Stimulated activated CD4-positive, alpha-beta T cell treated with anti-CD3 and anti-CD28 coated beads, TNF-alpha, amount 100 ng/mL, for 1 hour (primary cell): ENCODE measurements at places on chromosomes 5 and 9.

- no peak for DNase-seq
Measured at GRCh38 chr5:168372356-168372946, 81.0 kb downstream of the WWC1 start.

GRCh38 chr5:54470677-54471076 lies 15.2 kb downstream of the HSPB3 start:
- DNase-seq: no peak

DNA sequence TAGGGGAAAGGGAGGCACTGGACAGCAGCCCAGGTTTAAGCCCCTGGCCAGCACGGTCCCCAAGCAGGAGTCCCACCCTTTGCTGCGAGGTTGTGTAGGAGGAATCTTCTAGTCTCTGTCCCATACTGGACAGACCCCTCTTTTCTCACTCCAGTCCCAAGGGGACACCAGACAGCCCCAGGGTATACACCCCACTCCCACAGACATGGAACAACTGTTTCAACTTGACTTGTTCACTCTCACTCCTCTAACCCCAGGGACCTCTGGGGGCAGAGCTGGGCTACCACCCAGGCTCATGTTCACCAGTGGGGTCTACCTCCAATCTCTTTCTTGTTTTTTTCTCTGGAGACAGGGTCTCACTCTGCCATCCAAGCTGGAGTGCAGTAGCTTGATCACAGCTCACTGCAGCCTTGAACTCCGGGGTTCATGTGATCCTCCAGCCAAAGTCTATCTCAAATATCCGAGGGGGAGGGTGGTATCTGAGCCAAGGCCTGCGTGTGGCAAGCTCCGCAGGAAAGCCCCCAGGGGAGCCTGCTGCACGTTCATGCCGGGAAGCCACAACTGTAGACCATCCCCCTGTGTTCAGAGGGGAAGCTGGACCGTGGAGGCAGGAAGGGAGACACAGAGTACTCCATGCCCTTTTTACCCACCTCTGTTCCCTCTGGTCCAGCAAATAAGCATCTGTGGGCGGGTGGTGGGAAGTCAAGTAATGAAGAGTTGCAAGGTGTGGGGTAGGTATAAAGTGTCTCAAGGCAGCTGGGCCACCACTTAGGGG lies 1.8 kb downstream of the PTGES2 start:
- no peak for DNase-seq

DNA sequence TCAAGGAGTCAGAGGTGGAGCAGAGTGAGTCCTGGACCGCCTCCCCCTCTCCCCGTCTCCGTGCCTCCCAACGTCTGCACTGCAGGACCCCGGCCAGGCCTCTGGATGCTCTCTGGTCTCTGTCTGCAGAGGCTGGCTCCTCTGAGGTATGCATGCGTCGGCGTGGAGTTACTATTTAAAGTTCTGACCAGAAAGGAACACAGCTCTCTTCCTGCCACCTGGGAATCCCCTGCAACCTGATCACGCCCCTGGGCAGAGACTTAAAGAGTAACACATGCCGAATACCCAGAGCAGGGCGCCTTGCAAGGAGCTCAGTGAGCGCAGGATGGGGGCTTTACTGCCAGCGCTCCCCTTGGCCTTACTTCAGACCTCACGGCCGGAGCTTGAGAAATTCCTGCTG lies 16.0 kb downstream of the ANXA6 start:
- DNase-seq: peak; percentile 31

- DNase-seq: no peak
Measured at GRCh38 chr5:140220698-140221064, 45.7 kb downstream of the CYSTM1 start.

DNA sequence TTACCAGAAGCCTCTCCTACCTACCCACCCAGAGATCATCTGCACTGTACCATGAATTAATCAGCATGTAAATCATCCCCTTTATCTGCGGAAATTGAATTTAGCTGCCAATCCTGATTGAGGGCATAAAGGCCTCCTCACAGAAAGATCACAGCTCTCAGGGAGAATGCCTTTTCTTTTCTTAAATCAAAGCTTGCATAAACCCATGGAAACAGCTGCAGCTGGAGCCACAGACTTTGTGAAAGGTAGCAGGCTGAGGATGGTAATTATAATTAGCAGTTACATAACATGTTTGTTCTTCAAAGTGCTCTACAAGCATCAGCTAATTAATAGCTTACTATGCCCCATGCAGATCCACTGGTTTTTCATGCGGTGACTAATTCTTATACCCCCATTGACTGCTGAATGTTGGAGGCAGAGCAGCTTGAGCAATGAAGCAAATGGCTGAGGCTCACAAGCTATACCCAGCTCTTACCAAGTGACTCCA lies 54.6 kb downstream of the SUSD1 start:
- no peak for DNase-seq

DNA sequence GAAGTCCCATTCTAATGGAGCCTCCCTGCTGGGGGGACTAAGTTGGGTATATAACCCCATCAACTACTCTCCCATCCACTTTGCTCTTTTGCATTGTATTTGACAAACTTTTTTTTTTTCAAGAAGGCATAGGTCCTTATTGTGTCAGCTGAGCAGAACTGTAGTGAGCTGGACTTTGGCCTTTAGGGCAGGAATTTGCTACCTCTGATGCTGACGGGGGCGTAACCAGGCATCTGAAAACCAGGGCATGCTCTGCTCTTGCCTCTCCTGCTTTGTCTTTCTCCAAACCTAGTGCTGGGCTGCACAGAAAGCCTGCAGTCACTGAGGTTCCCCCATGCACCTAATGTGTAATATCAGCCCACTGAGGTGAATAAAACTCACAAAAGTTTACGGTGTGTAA lies 49.0 kb downstream of the MSX2 start:
- DNase-seq: no peak

DNA sequence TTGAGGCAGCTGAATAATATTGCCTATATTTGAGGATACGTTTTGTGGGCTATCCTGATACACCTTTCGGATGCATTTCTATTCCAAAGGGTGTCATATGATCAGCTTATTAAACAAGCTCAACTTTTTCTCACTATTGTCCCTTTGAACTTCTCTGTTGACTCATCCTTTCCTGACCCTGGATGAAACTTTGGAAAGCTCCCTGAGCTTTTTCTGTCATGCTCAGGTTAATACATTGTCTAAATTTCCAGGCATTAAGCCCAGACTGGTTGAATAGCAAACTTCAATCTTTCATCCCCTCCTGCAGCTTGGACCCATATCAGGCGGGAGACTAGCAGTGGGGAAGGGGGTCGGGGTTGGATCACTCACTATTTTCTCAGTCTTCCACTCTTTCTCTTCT lies 104.9 kb upstream of the PTPN3 start:
- DNase-seq: no peak

- no peak for DNase-seq
Measured at GRCh38 chr5:81132381-81132780, 100.7 kb upstream of the CKMT2 start.

DNA sequence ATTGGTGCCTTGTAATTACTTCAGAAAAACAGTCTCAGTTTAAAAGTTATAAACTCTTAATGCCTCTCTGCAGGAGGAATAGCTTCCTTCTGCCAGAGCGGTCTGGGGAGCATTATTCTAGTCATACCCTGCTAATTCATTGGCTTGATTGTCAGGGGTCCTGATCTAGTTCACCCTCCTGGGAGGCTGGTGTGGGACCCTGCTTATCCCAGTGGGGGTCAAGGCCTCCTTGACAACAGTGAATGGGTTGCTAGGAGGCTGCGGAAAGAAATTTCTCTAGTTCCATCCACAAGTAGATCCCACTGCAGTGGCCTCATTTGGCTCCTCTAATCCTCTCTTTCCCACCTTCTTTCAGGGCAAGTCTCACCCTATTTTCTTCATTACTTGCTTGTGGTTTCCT lies 105.7 kb downstream of the TMC1 start:
- DNase-seq: no peak

DNA sequence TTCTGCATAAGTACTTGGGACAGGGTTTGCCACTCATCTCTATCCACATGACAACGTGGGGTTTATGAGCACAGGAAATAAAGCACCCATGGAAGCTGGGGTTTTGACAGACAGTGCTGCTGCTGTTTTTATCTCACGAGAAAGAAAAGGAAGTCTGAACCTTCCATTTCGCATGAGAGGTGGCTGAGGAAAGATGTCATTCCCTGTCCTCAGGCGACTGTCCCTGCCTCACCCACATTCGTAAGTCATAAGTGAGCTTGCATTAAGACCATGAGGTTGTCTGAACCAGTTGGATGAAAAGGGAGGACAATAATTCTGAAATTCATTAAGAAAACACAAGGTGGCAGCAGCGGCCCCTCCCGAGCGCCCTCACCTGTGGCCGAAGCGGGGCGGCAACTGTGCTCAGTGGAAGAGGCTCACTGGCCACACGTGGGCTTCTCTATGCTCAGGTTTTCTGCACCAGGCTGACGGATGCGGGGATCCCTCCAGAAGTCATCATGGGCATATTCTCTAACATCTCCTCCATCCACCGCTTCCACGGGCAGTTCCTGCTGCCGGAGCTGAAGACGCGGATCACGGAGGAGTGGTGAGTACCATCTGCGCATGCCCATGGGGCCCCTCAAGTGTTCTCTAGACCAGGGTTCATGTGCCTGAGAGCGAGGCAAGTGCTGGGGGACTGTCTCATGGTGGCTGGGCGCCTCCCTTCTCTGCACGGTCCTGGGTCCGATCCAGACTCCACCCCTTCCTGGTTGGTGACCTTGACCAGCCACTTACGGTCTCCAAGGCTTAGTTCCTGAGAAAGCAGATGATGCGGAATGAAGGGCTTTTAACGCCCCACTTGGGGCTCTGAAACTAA lies 54.7 kb upstream of the SUSD3 start:
- peak; percentile 47 for DNase-seq

DNA sequence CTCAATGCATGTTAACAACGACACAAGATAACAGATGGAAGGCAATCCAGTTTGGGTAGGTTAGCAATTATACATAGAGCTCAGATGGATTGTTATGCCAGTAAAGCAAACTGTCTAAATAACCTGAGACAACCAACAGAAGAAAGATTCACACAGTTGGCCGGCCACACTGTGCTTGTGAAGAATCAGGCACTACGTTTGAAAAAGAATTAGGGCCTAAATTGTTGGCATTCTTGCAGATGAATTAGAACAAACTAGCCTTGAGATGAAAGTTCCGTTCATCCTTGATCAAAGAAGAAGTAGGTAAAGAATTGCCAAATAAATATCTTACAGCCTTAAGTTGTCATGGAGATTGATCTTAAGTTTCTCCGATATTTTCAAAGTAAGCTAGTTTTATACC lies 210.6 kb downstream of the CDH18 start:
- no peak for DNase-seq

GRCh38 chr5:56357426-56357825 lies 124.3 kb upstream of the ANKRD55 start:
- no peak for DNase-seq

- no peak for DNase-seq
Measured at GRCh38 chr5:73654171-73654811, 28.3 kb downstream of the ARHGEF28 start.

DNA sequence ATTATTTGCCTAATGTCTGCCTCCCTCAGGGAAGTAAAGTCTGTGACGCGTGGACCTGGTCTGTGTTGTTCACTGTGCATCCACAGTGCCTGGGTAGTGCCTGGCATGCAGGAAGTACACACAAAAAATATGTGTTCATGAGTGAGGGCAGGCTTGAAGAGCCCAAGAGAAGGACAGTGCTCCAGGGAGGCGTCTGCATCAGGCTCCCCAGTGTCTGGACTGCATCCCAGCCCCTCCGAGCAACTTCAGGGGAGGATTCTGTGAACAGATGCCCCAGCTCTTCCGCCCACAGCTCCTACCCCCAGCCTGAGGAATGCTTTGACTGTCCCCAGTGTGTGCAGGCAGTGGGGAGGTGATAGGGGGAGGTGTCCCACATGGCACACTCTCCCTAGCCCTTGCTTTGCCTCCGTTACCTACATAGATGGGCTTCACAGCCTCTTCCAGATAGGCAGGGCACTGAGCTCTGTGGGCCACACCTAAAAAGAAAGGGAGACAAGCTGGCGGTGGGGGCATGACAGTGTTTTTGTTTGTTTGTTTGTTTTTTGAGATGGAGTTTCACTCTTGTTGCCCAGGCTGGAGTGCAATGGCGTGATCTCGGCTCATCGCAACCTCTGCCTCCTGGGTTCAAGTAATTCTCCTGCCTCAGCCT lies 25.4 kb downstream of the IRF1 start:
- DNase-seq: no peak

DNA sequence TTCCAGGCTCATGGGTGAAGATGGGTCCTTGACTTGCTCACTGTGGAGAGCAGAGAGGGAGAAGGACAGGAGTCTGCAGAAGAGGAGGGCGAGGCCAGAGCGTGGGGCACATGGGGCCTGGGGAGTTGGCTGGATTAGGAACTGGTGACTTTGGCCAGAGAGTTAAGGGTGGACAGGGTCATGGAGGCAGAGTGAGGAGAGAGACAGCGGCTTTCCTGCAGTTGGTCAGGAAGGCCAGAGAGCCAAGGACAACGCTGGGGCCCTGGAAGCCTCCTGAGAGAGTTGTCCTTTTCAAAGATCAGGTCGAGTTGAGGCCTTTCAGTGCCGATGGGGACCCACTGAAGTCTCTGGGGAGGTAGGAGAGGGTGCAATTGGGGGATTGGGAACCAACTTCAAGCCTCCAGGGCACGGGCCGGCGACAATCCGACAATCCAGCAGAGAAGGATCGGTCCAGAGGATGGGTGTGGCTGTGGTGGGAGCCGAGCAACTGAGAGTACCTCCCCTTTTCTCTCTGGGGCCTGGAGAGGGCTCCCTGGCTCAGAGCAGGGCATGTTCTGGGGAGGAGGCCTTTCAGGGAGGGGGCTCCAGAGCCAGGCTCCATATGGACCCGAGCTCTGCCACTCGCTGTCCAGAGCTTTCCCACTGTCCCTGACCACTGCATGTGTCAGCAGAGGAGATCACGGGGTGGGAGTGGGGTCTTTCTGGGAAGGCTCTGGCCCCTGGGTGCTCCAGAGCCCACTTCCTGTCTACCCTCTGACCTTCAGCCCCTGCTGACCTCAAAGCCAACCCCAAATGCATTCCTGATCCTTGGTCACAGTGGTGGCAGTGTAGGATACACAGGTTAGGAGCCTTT lies 7.5 kb upstream of the PHYHD1 start:
- DNase-seq: no peak

DNA sequence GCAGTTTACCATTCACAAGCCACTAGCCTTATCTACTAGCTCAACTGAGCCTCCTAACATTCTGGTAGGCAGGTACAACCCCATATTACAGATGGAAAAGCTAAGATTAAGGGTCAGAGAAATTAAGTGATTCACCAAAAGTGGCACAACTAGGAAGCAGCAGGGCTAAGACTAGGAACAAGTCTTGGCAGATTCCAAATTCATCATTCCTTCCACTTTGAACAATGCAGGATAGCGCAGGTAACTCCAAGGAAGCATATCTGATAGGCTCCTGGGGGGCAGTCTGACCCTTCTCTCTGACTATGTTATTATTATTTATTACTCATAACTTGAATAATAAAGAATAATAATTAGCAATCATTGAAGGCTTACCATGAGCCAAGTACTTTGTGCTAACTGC lies 8.5 kb downstream of the HBEGF start:
- DNase-seq: no peak

DNA sequence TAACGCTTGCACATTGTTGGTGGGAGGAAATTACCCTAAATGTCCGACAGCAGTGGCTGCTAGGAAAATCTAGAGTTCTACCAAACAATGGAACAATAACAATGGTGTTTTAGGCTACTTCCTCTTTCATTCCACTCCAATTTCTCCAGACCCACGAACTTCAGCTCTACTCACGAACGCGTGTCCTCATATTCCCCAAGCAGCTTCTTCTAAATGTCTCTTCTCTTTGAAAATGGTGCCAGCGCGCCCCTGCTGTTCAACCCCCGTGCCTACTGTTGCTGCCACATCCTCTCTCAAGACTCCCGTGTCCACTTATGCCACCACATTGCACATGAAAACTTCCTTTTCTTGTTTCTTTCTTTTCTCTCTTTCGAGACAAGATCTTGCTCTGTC lies 25.6 kb downstream of the OR2V2 start:
- no peak for DNase-seq
